ENCODE measurements at places on chromosomes 4 and X.

- DNase-seq = no peak
Observed at GRCh38 chr4:39937683-39938268, 39.9 kb downstream of the PDS5A start.

GRCh38 chr4:1365271-1366178, 18.5 kb downstream of the UVSSA start:
- DNase-seq = no peak

GRCh38 chr4:83011689-83012199, 1.1 kb upstream of the LIN54 start:
- no peak for DNase-seq

DNA sequence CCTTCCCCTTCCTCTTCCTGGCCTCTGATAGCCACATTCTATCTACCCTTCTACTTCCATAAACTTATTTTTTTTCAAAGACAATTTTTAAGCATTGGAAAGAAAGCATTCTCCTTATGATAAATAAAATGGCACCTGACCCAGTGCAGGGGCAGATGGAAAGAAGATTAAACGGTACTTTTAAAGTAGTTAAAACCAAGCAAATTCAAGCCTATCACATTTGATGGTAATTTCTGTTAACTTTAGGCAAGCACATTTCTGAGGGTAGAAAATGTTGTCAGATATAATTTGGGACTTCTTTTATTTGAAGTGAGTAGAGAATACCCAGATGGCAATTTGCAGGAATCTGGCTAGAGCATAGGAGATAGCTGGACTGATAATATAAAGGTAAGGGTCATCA, 332.9 kb downstream of the EPHA5 start:
- DNase-seq = no peak

- no peak for DNase-seq
Observed at GRCh38 chr4:74391890-74392475, 27.0 kb downstream of the EREG start.

- no peak for DNase-seq
Observed at GRCh38 chr4:81109356-81109755, 78.8 kb downstream of the BMP3 start.

DNA sequence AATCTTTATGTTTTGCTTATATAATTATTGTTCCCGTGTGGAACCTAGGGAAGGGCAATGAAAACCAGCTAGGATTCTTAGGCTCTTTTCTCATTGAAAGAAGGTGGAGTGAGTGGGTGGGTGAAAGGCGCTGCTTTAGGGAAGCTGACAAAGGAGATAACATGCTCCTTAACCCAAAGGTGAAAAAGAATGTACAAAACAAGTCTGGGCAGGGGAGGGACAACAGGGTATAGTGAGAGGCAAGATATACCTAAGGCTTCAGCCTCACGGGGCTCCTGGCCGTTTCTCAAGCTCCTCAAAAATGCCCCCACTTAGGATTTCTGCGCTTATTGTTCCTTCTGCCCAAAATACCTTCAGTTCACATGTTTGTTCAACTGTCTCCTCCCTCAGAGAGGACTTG, 1.8 kb downstream of the SH2D1A start:
- DNase-seq = no peak
